ENCODE measurements at places on chromosomes 6 and 20. TPM values are rescaled to one million over a fixed set of nuclear protein-coding genes. Genes with fewer than 3 reads are reported as not detected.

- no peak for DNase-seq
Observed at GRCh38 chr6:26473429-26473757, 15.6 kb downstream of the BTN2A1 start.

GRCh38 chr6:137884149-137884909 is 17.3 kb downstream of the TNFAIP3 start:
- no peak for DNase-seq

- DNase-seq, result no peak
Observed at GRCh38 chr6:77313595-77313994, 149.7 kb downstream of the HTR1B start.

The FOXC1 gene
- 0.17 TPM for total RNA-seq

The GTSF1L gene
- not detected for total RNA-seq

GRCh38 chr20:17161673-17162481 is 65.0 kb upstream of the PCSK2 start:
- DNase-seq, result no peak

The RIPOR2 gene
- total RNA-seq, result 67.0 TPM

DNA sequence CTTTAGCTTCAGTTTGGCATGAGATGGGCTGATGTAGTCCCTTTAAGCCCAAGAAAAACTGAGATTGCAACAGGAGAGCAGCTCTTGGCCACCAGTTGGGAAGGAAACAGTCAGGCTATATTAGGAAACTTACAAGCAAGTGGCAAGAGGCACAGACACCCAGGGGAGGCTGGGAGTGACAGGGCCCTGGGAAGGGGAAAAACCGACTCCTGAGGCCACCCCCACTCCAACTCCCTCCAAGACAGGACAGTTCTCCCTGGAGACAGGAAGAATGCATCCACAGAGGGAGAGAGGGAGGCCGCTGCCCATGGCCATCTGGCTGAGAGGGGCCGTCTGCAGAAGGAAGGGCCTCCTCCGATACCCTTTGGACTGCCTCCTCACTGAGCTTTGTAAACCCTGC is 20.5 kb downstream of the JPH2 start:
- no peak for DNase-seq

GRCh38 chr6:39335780-39336545 is 13.5 kb upstream of the KCNK16 start:
- DNase-seq, result peak; percentile 14

The RSPH4A gene
- 0.17 TPM for total RNA-seq

The ZNF341 gene
- total RNA-seq, result 3.0 TPM

Data from activated T-cell treated with anti-CD3 and anti-CD28 coated beads, Interleukin-2, amount 50 U/mL, for 72 hours (primary cell).